ENCODE measurements at places on chromosomes 7 and 10.

- DNase-seq: no peak
Observed at GRCh38 chr10:121414366-121415062, 183.7 kb downstream of the FGFR2 start.

DNA sequence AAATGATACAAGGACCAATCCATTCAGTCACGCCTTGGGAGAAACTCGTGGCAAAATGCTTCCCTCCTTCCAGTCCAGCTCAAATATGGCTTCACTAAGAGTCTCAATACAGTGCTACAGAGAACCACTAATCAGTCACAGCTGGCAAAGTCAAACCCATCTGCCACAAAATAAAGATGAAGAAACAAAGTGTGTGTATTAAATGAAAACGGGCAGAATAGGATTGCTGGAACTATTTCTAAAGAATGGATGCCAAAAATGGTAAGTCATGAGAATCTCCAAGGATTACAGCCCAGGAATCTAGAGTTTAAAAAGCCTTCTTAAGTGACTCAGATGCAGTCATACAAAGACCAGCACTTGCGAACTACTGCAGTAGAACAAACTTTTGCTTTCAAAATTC is 61.9 kb downstream of the CACUL1 start:
- DNase-seq: peak; percentile 45

DNA sequence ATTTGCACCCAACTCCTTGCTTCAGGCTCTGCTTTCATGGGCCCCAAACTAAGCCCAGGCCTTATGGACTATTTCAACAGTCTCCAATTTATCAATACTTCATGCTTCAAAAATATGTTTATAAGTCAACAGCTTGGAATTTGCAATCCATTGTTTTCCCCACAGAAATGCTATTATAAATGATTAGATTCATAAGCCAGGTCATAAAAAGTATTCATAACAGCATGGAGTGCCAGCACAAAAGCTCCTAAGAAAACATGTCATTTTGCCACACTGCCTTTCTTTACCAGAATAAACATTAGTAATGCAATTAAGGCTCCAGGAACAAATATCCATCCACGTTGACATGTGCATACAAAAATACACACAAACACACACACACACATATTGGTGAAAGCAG is 30.1 kb downstream of the OSBPL3 start:
- no peak for DNase-seq

- DNase-seq: no peak
Observed at GRCh38 chr7:38502848-38503247, 128.3 kb downstream of the AMPH start.

- DNase-seq: no peak
Observed at GRCh38 chr7:22942191-22942590, 71.7 kb downstream of the HYCC1 start.

DNA sequence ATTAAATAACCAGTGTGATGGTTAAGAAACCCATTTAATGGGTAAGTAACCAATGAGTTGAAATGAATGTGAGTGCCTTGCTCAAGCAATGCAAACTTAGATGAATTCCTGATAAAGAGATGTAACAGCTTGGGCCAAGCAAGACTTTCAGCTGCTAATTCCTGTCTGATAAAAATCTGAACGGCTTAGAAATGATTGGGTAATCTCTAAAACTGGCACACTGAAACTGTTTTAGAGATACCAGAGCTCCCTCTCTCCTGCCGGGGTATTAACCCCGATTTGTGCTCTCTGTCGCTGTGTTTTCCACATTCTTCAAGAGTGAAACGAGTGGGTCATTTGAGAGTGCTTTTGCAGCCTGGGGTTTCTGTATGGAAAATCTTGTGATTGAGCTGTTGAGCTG is 534.9 kb upstream of the GALNT17 start:
- DNase-seq: no peak

- DNase-seq: no peak
Observed at GRCh38 chr10:14653271-14654161, 121.2 kb downstream of the FAM107B start.

- no peak for DNase-seq
Observed at GRCh38 chr10:44463511-44464121, 78.7 kb upstream of the CXCL12 start.

DNA sequence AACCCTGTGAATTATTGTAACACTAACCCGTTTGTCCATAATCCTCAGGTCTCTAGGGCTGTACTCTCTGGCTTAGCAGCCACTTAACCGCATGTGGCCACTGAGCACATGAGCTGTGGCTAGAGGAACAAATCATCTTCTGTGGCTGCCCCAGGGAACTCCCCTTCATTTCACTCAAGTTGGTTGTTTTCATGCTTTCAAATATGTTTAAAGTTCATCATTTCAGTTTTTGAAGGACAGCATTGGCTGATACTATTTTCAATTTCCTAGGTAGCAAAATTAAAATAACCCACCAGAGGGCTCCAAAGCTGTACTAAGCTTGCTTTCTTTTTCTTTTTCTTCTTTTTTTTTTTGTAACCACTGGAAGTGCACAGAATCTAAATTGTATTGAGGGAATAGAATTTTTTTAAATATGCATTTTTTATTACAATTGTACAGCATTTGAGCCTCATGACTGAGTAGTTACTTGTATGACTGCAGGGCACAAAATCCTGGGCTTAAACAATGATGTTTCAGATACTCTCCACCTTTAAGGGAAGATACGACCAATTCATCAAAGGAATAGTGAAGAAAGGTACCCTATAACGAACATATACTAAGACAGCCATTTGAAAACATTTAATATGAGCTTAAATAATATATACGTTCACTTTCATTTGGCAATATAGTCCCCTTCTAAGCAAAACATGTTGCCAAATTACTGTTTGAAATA is 38.6 kb downstream of the MRC1 start:
- DNase-seq: peak; percentile 45

DNA sequence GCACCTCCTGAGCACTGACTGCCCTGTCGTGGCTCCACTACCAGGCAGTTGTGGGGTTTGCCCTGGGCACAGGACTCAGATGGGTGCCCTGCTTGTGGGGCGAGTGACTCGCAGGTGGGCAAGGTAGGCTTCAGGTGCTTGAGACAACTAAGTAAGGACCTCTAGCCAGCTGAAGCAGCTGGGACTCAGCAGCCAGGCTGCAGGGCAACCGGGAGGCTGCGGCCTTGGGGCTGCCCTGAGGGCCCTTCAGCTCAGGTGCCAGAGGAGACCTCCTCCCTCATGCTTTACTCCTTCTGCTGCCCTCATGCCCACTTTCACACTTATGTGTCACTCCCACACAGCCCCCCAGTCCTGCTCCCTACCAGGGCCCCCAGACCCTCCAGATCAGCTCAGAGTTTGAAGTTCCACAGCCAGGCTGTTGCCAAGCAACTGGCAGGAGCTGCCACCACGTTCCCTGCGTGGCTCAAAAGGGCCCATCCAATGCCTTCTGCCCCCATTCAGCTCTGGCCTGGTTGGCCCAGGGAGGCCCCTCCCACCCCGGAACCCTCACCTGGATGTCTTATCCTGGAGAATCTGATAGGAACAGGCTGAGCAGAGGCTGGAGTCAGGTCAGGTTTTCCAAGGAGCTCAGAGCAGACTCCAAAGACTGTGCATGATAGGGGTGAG is 10.0 kb downstream of the TLX1 start:
- DNase-seq: no peak

- DNase-seq: no peak
Observed at GRCh38 chr7:155660758-155661093, 16.3 kb downstream of the RBM33 start.

GRCh38 chr10:22481687-22482539 is 136.6 kb downstream of the SPAG6 start:
- no peak for DNase-seq

GRCh38 chr7:41328131-41328530 is 374.8 kb downstream of the INHBA start:
- DNase-seq: no peak

- no peak for DNase-seq
Observed at GRCh38 chr7:118452128-118452527, 227.6 kb downstream of the ANKRD7 start.

GRCh38 chr7:90271753-90272152 is 26.8 kb downstream of the CFAP69 start:
- peak; percentile 25 for DNase-seq

GRCh38 chr7:47941136-47941844 is 7.0 kb downstream of the PKD1L1 start:
- peak; percentile 85 for DNase-seq

GRCh38 chr7:133268355-133268754 is 15.5 kb downstream of the EXOC4 start:
- DNase-seq: no peak

DNA sequence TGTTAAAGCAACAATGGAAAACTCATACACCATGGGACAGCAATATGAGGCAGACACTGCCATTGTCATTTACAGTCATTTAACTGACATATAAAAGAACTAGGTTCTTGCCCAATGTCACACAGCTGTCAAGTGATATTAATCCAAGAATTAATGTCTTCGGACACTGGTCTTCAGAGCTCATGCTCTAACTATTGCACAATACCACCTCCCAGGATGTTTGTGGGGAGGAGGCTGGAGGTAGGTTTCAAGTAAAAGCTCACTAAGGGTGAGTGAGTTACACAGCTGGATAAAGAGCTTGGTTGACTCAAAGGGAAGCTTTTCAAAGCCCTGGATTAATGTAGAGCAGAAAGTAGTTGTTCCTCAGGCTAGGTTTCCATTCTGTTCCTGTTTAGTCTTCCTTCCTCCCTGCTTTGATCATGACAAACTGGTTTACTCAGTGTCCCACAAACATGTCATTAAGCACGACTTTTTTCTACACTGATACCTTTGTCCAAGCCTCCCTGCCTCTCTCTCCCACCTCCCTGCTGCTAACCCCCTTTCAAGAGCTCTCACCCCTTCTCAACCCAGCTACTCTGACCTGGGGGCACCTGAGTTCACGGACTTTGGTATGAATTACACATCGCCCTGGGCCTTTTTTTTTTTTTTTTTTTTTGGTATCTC is 987 bp upstream of the EXOC6 start:
- DNase-seq: no peak

DNA sequence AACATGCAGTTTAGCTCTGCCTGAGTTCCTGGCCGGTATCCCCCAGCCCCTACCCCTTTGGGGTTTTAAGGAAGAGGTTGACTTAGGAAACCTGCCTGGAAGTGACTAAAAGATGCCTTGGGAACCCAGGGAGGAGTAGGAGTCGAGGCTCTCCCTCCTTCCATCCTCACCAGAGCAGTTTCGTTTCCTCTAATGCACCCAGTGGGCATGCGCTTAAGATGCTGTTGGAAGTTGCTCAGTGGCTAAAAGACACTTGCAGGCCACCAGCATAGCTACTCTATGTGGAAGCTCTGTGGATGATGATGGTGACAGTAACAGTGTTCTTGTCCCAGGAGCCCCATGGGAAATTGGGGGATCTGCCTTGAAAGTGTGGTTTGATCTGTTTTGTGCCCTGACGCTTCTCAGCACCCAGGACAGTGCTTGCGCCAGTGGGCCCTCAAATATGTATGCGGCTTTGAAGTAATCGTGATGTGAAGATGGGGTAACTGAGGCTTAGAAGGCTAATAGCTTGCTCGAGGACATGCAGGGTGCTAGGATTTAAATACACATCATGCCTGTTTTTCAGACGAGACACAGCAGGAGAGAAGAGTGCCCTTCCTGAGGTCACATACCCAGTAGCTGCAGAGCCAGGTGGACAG is 32.0 kb downstream of the TBATA start:
- DNase-seq: no peak

GRCh38 chr10:16408379-16408778 is 28.4 kb upstream of the PTER start:
- no peak for DNase-seq

- no peak for DNase-seq
Observed at GRCh38 chr7:64877714-64878610, 25.1 kb upstream of the ZNF273 start.

GRCh38 chr7:102859799-102860125 is 53.0 kb upstream of the LRRC17 start:
- no peak for DNase-seq

- no peak for DNase-seq
Observed at GRCh38 chr10:618229-618989, 71.1 kb downstream of the DIP2C start.

- no peak for DNase-seq
Observed at GRCh38 chr7:36171503-36171902, 18.4 kb downstream of the EEPD1 start.

DNA sequence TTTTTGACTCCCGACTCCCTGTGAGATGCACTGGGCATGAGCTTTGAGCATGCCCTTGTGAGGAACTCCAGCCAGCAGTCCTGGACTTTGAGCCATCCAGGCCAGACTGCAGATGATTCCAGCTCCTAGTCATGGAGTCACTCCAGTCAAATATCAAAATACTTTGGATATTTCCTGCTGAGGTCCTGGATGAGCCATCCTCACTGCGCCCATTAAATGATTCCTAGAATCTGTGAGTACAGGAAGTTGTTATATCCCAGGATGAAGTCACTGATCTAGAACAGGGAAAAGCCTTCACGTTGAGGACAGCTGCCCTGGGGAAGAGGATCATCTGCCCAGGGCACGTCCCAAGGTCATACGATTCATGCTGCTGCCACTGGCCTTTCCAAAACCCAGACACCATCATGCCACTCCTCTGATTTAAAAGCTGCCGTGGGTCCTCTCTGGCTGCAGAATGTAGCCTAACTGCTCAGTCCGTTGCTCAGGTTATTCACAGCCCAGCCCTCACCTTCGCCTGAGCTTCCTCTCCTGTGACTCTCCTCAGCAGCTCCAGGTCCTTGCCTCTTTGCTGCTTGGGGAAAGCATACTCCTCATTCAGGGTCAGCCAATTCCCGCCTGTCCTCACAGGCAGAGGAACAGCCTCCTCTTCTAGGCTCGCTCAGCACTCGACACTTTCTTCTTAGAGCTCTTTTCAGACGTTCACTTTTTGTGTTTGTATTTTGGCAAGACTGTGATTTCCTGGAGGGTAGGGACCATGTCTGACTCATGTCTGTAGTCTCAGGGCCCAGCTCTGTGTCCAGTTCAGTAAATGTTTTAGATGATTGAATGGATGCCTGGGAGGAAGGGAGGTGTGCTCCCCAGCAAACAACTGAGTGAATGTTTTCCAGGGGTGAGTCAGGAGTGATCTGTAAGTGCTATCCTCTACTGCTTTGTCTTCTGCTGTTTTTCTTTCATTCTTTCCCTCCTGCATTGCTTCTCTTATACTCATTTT is 157.8 kb downstream of the SNX10 start:
- peak; percentile 8 for DNase-seq

GRCh38 chr10:64159910-64160872 is 639.0 kb downstream of the REEP3 start:
- DNase-seq: no peak

- DNase-seq: no peak
Observed at GRCh38 chr7:142110098-142110497, 1.4 kb upstream of the MGAM2 start.

GRCh38 chr7:91299952-91300775 is 35.9 kb downstream of the FZD1 start:
- no peak for DNase-seq

- DNase-seq: no peak
Observed at GRCh38 chr7:51950813-51951212, 634.2 kb upstream of the COBL start.

- no peak for DNase-seq
Observed at GRCh38 chr7:95467912-95468607, 17.7 kb upstream of the ASB4 start.

DNA sequence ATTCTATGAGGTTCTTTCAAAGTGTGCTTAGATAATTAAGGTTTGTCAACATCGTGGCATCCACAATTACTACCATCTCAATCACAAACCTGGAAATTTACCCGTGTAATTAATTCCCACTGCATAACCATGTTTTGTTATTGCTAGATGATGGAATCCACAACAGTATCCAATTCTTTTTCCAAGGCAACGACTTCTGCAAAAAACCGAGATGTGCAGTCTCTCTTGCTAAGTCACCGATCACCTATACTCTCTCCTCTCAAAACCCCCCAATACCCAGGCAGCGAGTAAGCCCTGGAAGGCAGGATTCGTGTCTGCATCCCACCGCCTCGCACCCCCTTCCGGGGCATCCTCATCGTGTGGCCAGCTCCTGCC is 678 bp upstream of the EIF4H start:
- DNase-seq: no peak

GRCh38 chr10:110546499-110547110 is 20.9 kb upstream of the SMC3 start:
- no peak for DNase-seq

All from RKO (cell line).